ENCODE measurements at places on chromosomes 5 and 9.
A peak's percentile ranks its signal among the peaks of the same experiment; 100 is the strongest.

GRCh38 chr5:109769597-109770291 lies 80.0 kb downstream of the MAN2A1 start:
- no peak for DNase-seq
- no peaks in the 10 kb centered on the region for H3K36me3 ChIP-seq
- no peaks in the 10 kb centered on the region for H3K27me3 ChIP-seq

DNA sequence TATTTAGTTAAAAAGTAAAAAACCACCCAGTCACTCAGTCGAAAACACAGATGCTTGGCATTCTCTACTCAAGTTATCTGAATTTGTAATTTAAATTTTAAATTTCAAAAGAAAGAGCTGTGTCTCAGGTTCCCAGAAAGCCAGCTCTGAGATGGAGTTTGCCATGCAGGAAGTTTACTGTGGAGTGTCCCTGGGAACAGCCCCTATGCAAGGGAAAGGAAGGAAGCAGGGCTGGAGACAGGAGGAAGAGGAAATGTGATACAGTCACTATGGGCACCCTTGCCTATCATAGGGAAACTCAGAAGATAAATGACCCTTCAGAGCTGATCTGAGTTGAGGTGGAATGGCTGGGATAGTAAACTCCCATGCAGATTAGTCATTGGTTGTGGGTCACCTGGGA lies 408.8 kb upstream of the ACTBL2 start:
- H3K36me3 ChIP-seq = no peaks in the 10 kb centered on the region
- DNase-seq = no peak
- H3K4me1 ChIP-seq = no peaks in the 10 kb centered on the region
- no peaks in the 10 kb centered on the region for H3K27me3 ChIP-seq
- H3K4me3 ChIP-seq = no peak overlapping the region

- peaks cover 17% of the 10 kb centered on the region for H3K4me1 ChIP-seq
- H3K4me3 ChIP-seq = no peak overlapping the region
- no peaks in the 10 kb centered on the region for H3K36me3 ChIP-seq
- no peaks in the 10 kb centered on the region for H3K27me3 ChIP-seq
- DNase-seq = no peak
These were observed 14.2 kb upstream of the GFPT2 start for GRCh38 chr5:180367300-180367699.

DNA sequence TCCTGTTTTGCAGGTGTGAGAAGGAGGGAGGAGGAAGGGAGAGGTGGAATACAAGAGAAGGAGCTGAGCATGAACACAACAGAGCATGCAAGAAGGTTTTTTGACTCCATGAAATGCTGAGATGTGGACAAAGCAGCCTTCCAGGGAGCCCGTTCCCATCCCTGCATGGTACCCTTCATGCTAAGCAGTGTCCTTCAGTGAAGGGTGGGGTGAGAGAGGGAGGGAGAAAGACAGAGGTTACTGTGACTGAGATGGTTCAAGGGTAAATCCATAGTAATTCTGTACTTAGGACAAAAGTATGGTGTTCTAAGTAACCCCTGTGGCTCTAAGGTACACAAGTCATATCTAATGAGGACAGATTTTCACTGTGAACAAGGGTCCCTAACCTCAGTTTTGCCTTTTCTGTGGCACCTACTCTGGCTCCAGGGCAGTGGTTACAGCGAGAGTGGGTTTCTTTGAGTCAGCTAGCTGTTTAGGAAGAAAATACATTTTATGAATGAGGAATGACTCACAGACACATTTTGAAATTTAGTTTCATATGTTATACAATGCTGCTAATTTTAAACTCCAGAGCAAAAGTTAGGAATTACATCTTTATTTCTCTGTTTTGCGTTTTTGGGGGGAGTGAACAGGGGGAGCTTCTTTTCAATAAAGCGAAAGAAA lies 184.9 kb upstream of the SLC12A2 start:
- H3K27me3 ChIP-seq = no peaks in the 10 kb centered on the region
- no peaks in the 10 kb centered on the region for H3K4me1 ChIP-seq
- H3K36me3 ChIP-seq = no peaks in the 10 kb centered on the region
- H3K4me3 ChIP-seq = no peak overlapping the region

- no peaks in the 10 kb centered on the region for H3K36me3 ChIP-seq
- DNase-seq = peak; percentile 33
- H3K27ac ChIP-seq = no peak overlapping the region
- H3K27me3 ChIP-seq = no peaks in the 10 kb centered on the region
- no peak overlapping the region for H3K4me3 ChIP-seq
These were observed 67.4 kb upstream of the DMRTA1 start for GRCh38 chr9:22379272-22379671.

GRCh38 chr5:114935490-114935889 lies 234.2 kb downstream of the TRIM36 start:
- no peak for DNase-seq
- no peaks in the 10 kb centered on the region for H3K4me1 ChIP-seq
- no peak overlapping the region for H3K4me3 ChIP-seq
- no peaks in the 10 kb centered on the region for H3K36me3 ChIP-seq

- DNase-seq = no peak
- H3K27me3 ChIP-seq = no peaks in the 10 kb centered on the region
- H3K36me3 ChIP-seq = peaks cover 82% of the 10 kb centered on the region
- no peak overlapping the region for H3K27ac ChIP-seq
- H3K4me1 ChIP-seq = peaks cover 9% of the 10 kb centered on the region
These were observed 1.4 kb downstream of the DOK3 start for GRCh38 chr5:177508221-177508611.

- DNase-seq = no peak
- peaks cover 5% of the 10 kb centered on the region for H3K27me3 ChIP-seq
- no peak overlapping the region for H3K27ac ChIP-seq
- H3K36me3 ChIP-seq = no peaks in the 10 kb centered on the region
- H3K4me3 ChIP-seq = no peak overlapping the region
These were observed 38.4 kb upstream of the BARHL1 start for GRCh38 chr9:132543960-132544359.

GRCh38 chr5:127429928-127430327 lies 87.5 kb upstream of the PRRC1 start:
- peaks cover 24% of the 10 kb centered on the region for H3K4me1 ChIP-seq
- H3K27me3 ChIP-seq = no peaks in the 10 kb centered on the region

GRCh38 chr5:68274847-68275651 lies 59.5 kb downstream of the PIK3R1 start:
- no peaks in the 10 kb centered on the region for H3K4me1 ChIP-seq
- H3K27me3 ChIP-seq = no peaks in the 10 kb centered on the region
- no peak overlapping the region for H3K4me3 ChIP-seq
- peaks cover 6% of the 10 kb centered on the region for H3K36me3 ChIP-seq
- DNase-seq = no peak
- H3K27ac ChIP-seq = no peak overlapping the region

GRCh38 chr9:4555236-4555635 lies 65.0 kb downstream of the SLC1A1 start:
- no peak for DNase-seq
- no peaks in the 10 kb centered on the region for H3K36me3 ChIP-seq
- peaks cover 3% of the 10 kb centered on the region for H3K4me1 ChIP-seq
- no peaks in the 10 kb centered on the region for H3K27me3 ChIP-seq

DNA sequence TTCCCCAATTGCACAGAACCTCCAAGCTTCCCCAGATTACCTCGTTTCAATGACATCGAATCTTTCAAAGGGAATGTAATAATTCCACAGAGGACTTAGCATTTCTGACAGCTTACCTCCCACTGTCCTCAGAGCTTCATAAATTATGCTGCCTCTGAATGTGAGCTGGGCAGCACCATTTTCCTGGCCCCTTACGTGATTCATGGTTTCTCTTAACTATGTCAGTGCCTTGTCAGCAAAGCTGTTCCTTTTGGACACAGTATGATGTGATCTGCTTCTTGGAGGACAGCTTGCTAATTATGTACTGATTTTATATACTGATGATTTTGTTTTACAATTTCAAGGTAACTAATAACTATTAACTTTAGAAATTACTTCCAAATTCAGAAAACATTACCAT lies 27.7 kb upstream of the SSBP2 start:
- peak overlapping the region; percentile 70 for H3K27ac ChIP-seq
- H3K27me3 ChIP-seq = no peaks in the 10 kb centered on the region
- DNase-seq = peak; percentile 67
- H3K4me1 ChIP-seq = peaks cover 5% of the 10 kb centered on the region
- H3K4me3 ChIP-seq = peak overlapping the region; percentile 16
- no peaks in the 10 kb centered on the region for H3K36me3 ChIP-seq

DNA sequence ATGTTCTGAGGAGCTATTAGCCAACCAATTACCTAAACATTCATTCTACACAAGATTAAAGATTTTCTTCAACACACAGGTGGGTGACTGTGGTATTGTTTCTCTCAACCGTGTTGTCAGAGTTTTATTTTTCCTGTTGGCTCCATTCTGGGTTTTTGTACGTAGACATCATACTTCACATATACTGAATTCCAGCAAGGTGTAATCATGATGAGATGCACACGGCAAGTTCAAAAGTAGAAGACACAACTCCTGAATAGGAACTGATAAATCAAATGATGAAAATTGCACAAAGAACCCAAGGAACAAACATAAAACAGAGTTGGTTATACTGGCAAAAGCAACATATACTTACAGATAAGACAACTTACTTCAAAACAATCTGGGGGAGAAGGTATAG lies 40.2 kb upstream of the RANBP6 start:
- DNase-seq = no peak
- H3K4me3 ChIP-seq = no peak overlapping the region
- no peak overlapping the region for H3K27ac ChIP-seq
- no peaks in the 10 kb centered on the region for H3K27me3 ChIP-seq

DNA sequence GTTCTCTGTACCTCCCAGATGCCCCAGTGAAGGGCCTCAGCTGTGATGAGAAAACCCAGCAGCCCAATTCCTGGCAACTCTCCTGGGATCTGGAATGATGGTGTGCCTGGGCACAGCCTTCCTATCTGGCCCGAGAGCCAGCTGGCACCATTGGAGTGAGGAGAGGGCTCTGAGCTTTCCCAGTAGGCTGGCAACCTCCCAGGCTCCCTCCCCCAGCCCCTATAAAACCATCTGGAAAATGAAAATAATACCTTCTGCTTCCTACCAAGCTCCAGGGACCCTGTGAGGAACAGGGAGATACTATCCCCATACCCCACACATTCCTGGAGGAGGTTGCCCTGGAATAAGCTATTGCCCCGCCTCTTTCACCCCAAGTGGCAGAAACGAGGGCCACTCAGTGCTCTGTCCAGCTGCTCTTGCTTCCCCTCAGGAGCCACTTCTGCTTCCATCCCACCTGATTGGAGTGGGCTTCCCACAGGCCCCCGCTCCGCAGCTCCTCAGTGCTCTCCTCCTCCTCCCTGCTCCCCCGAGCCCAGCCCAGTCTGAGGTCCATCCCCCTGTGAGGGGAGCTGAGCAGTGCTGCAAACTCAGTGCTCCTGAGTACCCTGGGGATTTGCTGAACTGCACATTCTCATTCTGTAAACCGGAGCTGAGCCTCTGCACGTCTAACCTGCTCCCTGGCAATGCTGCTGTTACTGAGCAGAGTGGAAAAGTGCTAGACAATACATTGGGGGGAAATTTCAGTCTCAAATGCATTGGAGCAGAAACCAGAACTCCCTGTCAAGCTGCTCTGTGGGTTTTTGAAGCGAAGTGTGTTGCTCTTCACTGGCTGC lies 74.7 kb downstream of the THBS4 start:
- H3K36me3 ChIP-seq = no peaks in the 10 kb centered on the region
- no peak overlapping the region for H3K4me3 ChIP-seq
- H3K4me1 ChIP-seq = peaks cover 25% of the 10 kb centered on the region
- H3K27me3 ChIP-seq = no peaks in the 10 kb centered on the region

GRCh38 chr5:55037046-55037771 lies 13.2 kb downstream of the GZMK start:
- no peaks in the 10 kb centered on the region for H3K27me3 ChIP-seq
- DNase-seq = no peak
- H3K4me1 ChIP-seq = no peaks in the 10 kb centered on the region
- H3K27ac ChIP-seq = no peak overlapping the region
- H3K4me3 ChIP-seq = no peak overlapping the region

DNA sequence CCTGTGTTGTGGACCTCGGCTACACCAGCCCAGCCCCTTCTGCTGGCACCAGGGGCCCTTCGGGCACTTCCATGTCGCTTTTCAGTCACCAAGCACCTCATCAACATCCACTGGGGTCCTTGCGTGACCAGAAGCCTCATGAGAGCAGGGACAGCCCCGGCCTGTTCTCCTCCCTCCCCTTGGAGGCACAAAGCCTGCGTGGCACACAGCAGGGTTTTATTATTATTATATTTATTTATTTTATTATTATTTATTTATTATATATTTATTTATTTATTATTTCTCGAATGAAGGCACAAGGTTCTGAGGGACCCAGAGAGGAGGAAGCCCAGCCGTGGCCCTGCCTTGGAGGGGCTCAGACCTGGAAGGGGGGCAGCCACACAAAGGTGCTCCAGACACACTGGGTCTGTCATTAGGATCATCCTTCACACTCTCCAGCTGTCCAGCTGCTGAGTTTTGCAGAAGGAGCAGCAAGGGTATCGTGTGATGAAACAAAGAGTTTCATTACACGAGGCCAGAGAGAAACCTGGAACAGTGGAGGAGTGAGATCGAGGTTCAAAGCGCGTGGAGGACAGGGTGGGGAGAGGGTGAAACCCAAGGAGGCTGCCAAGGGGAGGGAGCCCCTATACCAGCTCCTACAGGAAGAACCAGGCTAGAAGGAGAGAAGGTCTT lies 5.2 kb downstream of the VAV2 start:
- H3K27me3 ChIP-seq = no peaks in the 10 kb centered on the region
- H3K36me3 ChIP-seq = peaks cover 23% of the 10 kb centered on the region
- no peak for DNase-seq
- no peak overlapping the region for H3K27ac ChIP-seq
- peaks cover 51% of the 10 kb centered on the region for H3K4me1 ChIP-seq

DNA sequence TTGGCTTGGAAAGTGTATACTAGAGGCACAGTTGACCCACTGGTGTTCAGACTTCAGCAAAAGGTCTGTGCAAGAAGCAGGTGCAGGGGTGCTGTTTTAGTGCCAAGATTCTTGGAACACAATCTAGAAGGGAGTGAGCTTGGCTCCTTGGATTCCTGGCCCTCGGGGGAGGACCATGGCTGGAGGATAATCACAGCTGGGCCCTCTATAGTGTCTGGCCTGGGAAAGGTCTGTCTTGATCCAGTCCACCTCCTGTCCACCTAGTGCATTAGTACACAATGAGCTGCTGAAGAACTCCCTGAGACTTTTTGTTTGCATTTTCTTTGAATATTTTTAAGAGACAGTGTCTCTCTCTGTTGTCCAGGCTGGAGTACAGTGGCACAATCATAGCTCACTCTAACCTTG lies 50.4 kb upstream of the PLPP1 start:
- H3K4me3 ChIP-seq = no peak overlapping the region
- H3K27me3 ChIP-seq = no peaks in the 10 kb centered on the region

DNA sequence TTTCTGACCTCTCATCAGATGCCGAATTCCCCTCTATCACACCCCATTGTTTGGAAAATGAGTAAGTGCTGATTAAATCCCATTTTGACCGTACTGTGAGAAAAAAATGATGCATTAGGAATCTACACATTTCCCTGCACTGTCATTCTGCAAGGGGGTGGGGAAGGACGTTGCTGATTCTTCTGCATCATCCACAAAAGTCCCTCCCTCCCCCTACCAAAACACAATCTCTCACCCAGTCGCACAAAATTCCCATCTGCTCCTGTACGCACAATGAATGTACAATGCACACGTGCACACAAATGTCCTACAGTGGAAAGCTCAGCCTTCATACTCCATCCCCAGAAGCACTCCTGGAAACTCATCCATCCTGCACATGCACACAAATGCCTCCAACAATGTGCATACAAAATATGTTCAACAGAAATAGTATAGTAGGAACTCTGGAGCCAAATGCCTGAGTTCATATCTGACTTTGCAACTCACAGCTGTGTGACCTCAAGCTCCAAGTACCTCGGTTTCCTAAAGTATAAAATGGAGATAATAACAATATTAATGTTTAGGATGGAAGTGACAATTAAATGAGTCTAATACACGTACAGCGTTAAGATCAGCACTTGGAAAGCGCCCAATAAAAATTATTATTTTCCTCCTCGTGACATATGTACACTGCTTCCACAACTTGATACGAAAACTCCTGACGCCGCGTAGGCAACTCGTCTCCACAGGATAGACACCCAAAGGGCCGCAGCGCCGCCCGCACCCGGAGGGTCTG lies 809 bp downstream of the TNIP1 start:
- H3K36me3 ChIP-seq = no peaks in the 10 kb centered on the region
- DNase-seq = peak; percentile 84
- H3K27me3 ChIP-seq = no peaks in the 10 kb centered on the region
- H3K27ac ChIP-seq = peak overlapping the region; percentile 98
- peaks cover 21% of the 10 kb centered on the region for H3K4me1 ChIP-seq

All from spinal cord (tissue), 10 donors.